Activated gamma-delta T cell (primary cell): ENCODE measurements at places on chromosomes 12 and 14.

- no peak for DNase-seq
These were observed 105.9 kb downstream of the ETV6 start for GRCh38 chr12:11755302-11755930.

DNA sequence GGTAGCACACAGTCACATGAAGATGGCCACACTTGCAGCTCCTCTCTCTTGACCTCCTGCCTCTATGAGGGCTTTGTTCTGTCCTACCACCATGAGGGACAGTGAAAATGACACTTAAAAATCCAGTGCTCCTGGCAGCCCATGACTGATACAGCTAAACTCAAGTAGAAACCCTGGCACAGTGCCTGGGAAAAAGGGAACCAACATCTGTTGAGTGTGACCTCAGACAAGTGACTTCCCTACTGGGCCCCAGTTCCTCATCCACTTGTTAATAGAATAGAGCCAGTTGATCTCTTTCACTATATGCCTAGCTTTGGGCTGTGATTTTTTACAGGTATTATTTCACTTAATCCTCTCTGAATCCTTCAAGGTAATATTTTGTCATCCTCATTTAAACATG lies 4.8 kb downstream of the GUCY2C start:
- DNase-seq = no peak

GRCh38 chr12:95838125-95838524 lies 20.6 kb upstream of the SNRPF start:
- no peak for DNase-seq

DNA sequence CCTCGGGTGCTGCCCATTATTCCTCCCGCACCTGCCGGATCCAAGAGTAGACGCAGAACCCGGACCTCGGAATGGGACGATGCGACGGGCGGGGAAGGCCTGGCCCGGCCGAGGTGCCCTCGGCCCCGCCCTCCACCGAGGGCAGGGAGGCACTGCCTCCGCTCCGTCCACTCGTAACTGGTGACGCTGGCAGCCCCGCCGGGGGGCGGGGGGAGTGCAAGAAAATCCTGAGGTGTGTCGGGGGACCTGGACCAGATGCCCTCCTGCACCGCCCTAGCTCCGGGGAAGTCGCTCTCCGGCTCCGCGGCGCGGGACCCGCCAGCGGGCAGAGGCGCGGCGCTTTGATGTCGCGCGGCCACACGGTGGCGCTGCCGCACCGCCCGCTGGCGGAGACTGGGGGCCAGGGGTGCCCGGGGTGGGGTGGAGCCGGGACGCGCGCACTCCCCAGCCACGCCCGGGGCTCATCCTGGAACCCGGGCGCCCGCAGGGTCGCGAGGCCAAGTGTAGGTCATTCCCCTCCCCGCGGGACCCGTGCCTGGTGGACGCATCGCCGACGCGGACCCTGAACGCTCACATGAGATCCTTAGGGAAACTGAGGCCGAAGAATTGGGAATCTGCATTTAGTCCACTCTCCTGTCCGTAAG lies 202.8 kb downstream of the TTC8 start:
- DNase-seq = peak; percentile 30

GRCh38 chr14:50062438-50063085 lies 53.8 kb downstream of the VCPKMT start:
- DNase-seq = no peak

DNA sequence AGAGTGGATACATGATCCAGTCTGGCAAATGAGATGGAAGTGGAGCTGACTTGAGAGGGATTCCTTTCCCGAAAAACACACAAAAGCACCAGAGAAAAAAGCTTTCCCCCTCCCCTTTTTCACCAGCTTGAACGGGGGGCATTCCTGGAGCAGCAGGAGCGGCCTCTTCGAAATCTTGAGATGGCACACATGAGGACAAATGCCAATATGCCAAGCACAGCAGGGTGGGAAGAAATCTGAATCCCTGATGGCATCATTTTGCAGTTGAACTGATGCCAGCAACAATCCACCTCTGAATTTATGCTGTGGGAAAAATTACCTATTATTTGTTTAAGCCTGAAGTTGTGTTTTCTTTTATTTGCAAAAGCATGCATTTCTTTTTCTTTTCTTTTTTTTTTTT lies 29.7 kb upstream of the BICD1 start:
- no peak for DNase-seq

GRCh38 chr12:50524621-50525020 lies 19.8 kb downstream of the DIP2B start:
- DNase-seq = no peak

DNA sequence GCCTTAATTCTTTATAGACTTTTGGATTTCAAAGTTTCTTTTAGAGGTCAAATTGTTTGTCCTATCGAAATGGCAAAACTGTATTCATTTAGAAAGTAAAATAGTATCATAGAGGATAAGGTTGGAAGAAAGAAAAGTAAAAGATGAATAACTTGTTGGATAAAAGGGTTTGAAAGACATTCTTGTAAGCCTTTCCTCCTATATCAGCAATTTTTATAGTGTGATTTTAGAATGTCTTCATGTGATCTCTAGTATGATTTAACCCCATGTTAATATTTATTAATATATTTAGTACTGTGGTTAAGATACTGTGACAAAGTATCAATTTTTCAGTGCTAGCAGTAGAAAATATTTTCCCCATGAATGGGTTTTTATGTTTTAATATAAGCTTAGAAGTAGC lies 4.5 kb downstream of the ARF6 start:
- DNase-seq = no peak

GRCh38 chr14:44107156-44107555 lies 399.9 kb downstream of the FSCB start:
- no peak for DNase-seq

GRCh38 chr12:10130042-10130441 lies at the start of gene CLEC7A:
CLEC7A (minus strand) TSS chr12:10130199; CDS start chr12:10130082, 117 bp downstream.
- no peak for DNase-seq

- DNase-seq = no peak
These were observed 108.1 kb downstream of the DENND5B start for GRCh38 chr12:31482816-31483215.

GRCh38 chr12:90048918-90049317 lies 340.3 kb upstream of the ATP2B1 start:
- no peak for DNase-seq

DNA sequence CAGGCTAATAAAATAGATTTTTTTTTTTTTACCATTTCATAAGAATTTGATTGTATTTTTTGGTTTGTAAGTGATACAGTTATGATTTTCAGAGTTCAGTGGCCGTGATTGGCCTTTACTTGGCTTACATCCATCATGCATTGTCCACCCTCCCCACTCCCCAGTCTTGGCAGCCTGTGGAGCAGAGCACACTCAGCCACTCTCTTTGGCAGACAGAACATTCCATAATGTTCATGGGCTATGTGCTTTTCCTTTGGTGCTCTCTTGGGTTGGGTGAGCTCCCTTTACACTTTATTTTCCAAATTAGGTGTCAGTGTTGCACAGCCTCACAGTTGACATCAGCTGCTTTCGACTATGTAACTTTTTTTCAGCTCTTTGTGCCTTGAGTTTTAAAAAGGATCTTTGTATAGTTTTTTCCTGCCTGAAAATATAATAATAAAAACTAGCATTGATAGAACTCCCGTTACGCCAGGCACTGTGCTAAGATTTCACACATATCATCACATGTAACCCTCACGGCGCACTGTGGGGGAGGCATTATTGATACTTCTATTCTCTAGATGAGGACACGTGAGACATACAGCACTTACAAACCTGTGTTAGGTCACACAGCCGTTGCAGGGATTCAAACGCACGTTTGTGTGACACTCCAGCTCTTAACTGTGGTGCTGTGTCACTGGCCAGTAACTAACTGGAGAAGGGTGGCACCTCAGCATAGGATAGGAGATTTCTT lies 21.5 kb downstream of the SUDS3 start:
- DNase-seq = no peak

- no peak for DNase-seq
These were observed 2.5 kb downstream of the CARMIL3 start for GRCh38 chr14:24054324-24054641.

GRCh38 chr12:120955232-120955631 lies 23.1 kb upstream of the HNF1A start:
- DNase-seq = no peak

- no peak for DNase-seq
These were observed 6.0 kb upstream of the IRF9 start for GRCh38 chr14:24155100-24155499.

- no peak for DNase-seq
These were observed 37.1 kb upstream of the DHRS4 start for GRCh38 chr14:23916446-23916845.

DNA sequence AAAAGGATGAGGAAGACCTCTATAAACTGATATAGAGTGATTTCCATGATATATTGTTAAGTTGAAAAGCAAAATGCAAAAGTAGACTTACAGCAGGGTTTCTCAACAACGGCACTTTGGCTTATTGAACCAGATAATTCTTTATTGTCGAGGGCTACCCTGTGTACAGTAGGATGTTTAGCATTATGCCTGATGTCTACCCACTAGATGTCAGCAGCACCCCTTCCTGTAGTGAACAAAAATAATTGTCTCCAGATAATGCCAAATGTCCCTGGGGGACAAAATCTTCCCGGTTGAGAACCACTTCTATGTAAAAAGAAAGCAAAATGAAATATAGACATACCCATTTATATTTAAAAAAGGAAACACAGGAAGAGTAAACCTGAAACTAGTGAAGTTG lies 32.4 kb downstream of the ABCD2 start:
- no peak for DNase-seq

- DNase-seq = peak; percentile 39
These were observed 436 bp downstream of the VPS33A start for GRCh38 chr12:122265886-122266229.

DNA sequence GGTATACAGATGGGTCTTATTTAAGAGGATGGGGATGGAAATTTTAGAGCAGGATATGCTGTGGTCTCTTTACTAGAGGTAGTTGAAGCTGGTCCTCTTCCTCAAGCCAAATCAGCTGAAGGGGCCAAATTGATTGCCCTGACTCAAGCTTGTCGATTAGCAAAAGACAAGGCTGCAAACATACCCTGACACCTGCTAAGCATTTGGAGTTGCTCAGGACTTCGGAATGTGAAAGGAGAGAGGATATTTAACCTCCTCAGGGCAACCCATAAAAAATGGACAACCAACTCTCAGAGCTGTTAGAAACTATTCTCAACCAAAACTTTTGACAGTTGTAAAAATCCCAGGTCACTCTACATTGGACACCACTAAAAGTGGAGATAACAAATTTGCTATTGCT lies 15.6 kb downstream of the PTGDR start:
- no peak for DNase-seq

GRCh38 chr14:62117010-62117750 lies 355.0 kb downstream of the SNAPC1 start:
- DNase-seq = peak; percentile 43

DNA sequence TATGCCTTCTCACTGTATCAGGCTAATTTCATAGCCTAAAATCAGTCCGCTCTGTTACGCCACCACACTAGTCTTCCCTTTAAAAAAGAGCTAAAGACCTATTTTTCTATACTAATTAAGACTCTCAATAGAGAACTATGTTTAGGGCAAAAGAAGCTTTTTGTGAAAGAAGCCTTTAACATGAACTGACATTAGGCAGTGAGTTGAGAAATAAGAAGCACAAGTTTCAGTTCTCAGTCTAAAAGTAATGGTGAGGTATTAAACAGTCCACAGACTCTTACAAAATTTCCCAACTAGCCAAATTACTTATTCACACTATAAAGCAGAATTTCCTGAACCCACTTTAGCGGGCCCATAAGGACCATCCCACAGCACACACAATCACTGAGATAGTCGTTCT lies 93.7 kb downstream of the SOX5 start:
- no peak for DNase-seq

DNA sequence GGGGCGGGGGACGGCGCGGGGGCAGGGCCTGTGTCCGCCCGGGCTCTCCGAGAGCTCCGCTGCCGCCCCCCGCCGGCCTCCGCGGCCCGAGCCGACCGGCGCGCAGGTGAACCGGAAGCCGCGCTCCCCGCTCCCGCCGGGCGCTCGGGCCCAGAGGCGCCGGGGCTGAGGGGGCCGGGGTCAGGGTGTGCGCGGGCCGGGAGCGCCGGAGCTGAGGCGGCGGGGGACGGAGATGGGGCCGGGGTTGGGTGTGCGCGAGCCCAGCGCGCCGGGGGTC lies 431 bp downstream of the HIP1R start:
- no peak for DNase-seq

DNA sequence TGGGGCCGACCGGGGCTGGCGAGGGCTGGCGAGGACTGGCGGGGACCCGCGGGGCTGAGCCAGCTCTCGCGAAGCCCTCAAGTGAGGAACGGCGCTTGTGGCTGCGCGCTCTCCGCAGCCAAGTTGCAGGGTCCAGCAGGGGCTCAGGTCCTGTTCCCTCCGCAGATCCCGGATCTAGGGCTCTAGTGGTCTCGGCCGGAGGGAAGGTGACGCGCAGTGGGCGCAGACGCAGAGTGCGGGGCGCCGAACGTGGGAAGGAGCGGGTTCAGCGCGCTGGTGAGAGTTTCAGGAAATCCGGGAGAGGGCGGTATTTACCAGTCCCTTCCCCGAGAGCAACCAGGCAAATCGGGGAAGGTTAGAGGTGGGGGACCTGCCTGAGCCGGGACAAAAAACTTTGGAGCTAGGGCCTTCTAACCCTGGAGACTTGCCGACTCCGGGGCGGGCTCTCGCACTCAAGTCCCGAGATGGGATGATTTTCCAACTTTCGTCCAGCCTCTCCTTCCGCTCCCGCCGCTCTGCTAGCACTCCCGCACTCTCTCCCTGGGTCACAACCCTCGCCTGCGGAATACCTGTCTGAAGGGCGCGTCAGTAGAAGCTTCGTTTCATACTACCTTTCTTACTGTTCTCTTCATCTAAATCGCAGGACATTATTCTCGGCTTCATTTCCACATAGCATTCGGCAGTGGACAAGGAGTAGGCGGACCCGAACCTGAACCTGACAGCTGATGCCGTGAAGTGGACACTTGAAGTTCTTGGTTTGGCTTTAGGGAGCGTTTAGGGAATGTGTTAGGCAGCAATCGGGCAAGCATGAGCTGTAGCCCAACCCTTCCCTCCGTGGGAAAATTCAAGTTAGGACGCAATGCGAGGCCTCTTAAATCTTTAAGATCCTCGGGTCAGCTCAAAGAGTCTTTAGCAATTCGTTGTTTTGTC lies 13.6 kb upstream of the PAX9 start:
- DNase-seq = no peak

DNA sequence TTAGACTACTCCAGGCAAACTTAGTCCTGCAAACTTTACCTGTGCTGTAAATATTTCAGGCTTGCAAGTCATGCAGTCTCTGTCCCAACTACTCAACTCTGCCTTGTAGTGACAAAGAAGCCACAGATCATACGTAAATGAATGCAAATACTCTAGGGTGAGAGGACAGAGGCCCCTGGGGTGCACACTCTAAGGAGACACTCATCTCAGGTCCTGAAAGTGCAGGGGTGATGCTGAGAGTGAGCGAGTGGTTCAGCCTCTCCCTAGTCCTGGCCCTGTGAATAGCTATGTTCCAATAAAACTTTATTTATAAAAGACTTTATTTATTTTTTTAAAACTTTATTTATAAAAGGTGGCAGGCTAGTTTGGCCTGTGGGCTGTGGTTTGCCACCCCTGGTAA lies 34.9 kb downstream of the HCAR2 start:
- no peak for DNase-seq

GRCh38 chr12:114013575-114014345 lies 47.6 kb upstream of the RBM19 start:
- DNase-seq = no peak
